ENCODE measurements at places on chromosomes 4 and X.

DNA sequence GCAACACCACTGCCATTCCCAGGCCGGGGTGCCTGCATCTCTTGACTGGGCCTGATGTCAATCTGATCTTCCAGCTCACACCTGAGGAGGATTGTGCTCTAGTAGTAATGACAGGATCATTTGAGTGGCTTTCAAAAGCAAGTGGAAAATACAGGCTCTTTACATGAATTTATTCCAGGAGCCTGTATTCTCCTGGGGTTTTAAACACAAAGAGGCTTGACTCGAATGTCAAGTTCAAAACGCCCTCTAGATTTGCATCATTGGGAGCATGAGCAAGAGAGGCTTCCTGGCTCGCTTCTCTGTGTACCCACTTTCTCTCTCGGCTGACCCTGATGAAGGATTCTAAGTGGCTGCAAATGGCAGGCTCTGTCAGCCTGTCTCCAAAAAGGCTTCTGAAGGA is 199.5 kb upstream of the PUDP start:
- no peak for DNase-seq

GRCh38 chr4:165692082-165692481 is 181.0 kb upstream of the TLL1 start:
- no peak for DNase-seq

DNA sequence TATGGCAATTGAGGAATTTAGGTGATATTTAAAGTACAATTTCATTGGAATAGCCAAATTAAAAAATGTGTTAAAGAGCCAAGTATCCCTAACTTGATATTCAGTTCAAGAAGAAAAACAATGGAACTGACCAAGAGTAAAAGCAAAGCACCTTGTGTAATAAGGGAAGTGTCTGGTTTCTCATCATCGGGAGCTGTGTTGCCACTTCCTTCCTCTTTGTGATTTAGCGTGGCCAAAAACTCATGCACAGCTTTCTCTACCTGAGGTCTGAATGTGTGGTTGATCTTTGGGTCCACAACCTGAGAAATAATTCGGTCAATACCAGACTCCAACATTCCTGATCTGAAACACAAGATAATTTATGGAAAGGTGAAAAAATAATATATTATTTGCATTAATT is 12.4 kb downstream of the BOD1L1 start:
- DNase-seq: no peak

GRCh38 chr4:140704964-140705363 is 51.2 kb downstream of the TBC1D9 start:
- DNase-seq: no peak

DNA sequence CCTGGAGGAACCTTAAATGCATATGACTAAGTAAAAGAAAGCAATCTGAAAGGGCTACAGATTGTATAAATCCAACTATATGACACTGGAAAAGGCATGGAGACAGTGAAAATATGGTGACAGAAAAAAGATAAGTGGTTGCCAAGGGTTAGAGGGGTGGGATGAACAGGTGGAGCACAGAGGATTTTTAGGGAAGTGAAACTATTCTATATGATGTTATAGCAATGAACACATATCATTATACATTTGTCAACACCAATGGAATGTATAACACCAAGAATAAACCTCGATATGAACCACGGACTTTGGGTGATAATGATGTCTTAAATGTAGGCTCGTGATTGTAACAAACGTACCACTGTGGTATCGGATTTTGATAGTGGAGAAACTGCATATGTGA is 40.7 kb downstream of the NPY5R start:
- DNase-seq: no peak

- DNase-seq: no peak
Measured at GRCh38 chr4:173652283-173652931, 122.4 kb upstream of the HAND2 start.

DNA sequence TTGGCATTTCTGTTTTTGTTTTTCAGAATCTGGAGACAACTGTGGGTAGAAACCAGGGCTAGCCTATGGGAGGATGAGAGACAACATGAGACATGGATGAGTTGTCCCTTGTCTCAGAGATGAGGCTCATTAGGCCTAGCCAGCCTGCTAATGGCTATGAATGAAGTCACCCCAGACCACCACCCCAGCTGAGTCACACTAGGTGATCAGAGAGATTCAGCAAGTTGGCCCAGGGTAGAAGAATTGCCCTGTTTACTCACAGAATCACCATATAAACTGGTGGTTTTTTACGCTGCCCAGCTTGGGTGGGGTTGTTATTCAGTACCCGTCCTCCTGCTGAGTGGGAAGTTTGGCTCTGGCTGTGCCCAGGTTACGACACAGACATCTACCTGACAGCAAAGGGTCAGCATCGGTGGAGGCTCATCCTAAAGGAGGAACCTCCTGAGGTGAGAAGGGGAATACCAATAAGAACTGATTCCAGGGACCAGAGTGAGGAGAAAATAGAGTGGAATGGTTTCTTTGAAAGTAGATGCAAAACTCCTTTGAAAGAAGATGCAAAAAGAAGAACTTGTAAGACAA is 17.2 kb upstream of the ARSJ start:
- no peak for DNase-seq
